Stimulated activated CD4-positive, alpha-beta T cell treated with anti-CD3 and anti-CD28 coated beads, Interleukin-12 subunit alpha, Interleukin-12 subunit beta, amount 100 ng/mL, for 24 hours (primary cell): ENCODE measurements at places on chromosomes 12 and 14.

DNA sequence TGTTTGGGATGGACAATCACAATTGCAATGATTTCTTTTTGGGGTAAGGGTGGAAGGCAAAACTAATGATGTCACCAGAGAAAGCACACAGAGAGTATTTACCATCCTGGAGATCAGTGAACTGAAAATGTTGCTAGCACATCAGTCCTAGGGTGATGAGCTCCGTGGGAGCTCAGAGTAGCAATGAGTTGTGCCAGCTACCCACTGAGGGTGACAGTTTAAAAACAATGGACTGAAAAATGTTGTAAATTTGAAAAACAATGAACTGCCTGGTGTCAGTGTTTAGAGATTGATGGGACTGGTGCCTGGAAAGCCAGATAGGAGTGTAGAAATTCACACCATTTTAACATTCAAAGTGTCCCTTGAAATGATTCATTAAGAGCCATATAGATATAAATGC lies 198.5 kb downstream of the ATP23 start:
- DNase-seq: no peak

GRCh38 chr12:105814283-105814682 lies 324.5 kb downstream of the NUAK1 start:
- no peak for DNase-seq

- DNase-seq: no peak
Measured at GRCh38 chr12:112941528-112942335, 3.5 kb downstream of the OAS3 start.

DNA sequence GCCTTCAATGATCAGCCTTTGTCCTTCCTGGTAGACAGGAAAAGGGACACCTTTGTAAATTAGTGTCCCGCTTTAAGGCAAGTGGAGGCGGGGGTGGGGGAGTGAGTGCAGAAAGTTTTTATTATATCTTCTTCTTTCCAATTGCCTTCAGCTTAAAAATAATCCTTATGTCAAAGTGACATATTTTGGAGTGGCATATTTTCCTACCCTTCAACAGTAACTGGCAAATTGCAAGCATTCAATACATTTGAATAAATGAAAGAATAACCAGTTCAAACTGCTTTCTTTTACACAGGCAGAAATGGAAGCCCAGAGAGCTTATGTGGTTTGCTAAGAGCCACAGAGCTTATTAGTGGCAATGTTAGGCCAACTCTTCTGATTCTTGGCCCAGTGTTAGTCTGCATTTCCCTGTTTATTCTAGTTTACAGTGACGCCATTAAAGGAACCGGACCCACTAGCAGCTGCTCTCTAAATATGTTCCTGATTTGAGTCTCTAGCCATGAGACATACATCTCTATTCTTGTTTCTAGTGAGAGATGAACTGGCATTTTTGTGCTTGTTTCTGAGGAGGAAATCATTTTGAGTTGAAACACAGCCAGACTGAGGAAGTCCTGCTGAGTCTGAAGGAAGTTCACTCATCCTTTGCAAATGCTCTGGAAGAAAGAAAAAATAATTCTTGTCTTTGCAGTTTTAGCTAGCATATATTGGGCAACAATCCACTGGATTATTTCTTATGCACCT lies 468.7 kb downstream of the NOVA1 start:
- no peak for DNase-seq

GRCh38 chr12:23949348-23950209 lies at the start of gene SOX5:
TSS of gene SOX5 (minus strand) at chr12:23949670. CDS start at chr12:23949601, 69 bp downstream.
- DNase-seq: no peak

DNA sequence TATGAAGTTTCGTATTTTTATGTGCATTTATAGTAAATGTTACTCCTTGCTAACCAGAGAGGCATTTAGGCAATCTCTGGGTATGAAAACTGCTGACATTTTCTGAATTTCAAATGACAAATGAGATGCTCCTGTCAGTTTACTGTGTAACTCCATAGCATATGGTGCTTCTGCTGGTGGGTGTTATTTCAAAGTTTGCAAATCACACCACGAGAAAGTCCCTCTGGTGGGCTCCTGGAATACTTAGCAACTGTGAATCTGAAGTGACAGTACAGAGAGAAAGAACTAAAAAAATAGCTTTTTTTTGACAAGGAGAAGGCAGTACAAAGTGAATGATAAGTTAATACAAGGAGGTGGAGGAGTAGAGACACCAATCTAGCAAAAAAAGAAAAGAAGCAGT lies 161.5 kb downstream of the DERA start:
- no peak for DNase-seq

DNA sequence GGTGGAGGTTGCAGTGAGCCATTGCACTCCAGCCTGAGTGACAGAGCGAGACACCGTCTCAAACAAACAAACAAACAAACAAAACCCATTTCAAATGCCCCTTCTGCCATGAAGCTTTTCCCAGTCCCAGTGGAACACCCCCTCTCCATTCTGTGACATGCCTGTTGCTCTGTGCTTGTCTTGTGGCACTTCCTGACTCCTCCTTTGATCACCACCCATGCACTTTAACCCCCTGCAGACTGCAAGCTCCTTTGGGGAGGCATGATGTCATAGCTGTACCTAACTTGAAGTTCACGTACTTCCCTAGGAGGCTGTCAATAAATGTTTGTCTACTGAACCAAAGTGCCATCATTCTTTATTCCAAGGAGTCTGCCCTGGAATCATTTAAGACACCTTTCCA lies 64.7 kb downstream of the TMCC3 start:
- DNase-seq: no peak

GRCh38 chr14:52015411-52016030 lies 26.2 kb downstream of the RTRAF start:
- DNase-seq: no peak

DNA sequence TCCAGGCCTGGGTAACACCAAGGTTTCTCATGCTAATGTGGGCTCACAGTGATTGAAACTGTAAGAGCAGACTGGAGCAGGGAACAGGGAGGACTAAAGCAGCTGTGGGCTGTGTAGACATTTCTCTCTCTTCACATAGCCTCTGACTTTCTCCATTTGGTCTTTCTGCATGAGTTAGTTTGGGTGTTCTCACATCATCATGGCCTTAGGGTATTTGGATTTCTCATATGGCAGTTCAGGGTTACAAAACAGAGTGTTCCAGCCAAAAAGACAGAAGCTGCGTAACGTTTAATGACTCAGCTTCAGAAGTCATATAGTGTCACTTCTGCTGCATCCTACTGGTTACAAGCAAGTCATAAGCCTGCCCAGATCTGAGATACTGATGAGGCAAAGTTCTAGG lies 52.0 kb upstream of the OSBPL8 start:
- no peak for DNase-seq

DNA sequence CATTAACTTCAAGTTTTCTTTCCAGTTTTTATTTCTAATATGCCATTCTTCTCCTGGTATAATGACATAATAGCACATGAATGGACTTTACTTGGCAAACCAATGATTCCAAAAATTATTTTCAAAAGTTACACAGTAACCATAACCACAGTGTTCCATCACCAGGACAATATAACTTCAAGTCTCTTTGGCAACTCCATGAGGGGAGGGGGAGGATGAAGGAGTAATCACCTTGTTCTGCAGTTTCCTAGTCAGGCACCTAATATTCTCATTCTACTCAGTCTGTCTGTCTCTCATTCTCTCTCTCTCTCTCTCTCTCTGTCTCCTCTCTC lies 66.6 kb downstream of the BTG1 start:
- DNase-seq: no peak

DNA sequence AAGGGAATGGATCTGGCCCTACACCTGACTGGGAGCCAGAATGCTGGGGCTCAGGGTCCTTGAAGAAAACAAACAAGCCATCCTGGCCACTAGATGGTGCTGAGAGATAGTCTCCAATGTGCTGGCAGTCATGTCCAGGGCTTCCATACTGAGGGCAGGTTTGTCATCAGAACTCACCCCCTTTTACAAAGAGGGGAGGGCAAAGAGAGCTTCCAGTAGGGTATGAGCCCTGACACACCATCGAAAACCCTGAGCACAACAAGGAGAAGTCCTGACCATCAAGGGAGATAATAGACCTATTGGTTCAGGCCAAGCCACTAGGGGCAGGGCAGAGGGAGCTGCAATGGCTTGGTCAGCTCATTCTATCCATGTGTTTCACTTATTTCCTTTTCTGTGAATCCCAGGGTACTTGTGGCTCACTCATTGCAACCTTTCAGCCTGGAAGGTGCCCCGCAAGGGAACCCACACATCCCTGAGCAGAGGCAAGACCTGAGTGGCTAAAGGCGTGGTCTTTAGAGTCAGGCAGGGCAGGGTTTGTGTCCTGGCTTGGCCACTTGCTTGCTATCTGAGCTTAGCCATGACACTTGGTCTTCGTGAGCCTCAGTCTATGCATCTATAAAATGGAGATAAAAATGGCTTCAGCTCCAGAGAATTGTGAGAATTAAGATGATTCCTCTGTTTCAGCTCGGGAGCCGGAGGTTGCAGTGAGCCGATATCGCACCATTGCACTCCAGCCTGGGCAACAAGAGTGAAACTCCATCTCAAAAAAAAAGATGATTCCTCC lies 6.2 kb upstream of the PLEKHH1 start:
- no peak for DNase-seq
